Pancreas (tissue), 10 donors: ENCODE measurements at places on chromosomes 3 and 15. TPM values are rescaled to one million over a fixed set of nuclear protein-coding genes. Genes with fewer than 3 reads are reported as not detected.

The MYO5C gene
- 32.6 TPM for total RNA-seq

- no peak overlapping the region for H3K27ac ChIP-seq
- H3K4me1 ChIP-seq: no peaks in the 10 kb centered on the region
- DNase-seq: peak; percentile 40
- no peaks in the 10 kb centered on the region for H3K36me3 ChIP-seq
- H3K4me3 ChIP-seq: no peak overlapping the region
Measured at GRCh38 chr15:75733761-75734651, 21.4 kb upstream of the CSPG4 start.

GRCh38 chr3:156353563-156353962 lies 201.4 kb downstream of the SSR3 start:
- no peak overlapping the region for H3K27ac ChIP-seq
- H3K4me1 ChIP-seq: no peaks in the 10 kb centered on the region
- no peak for DNase-seq
- H3K27me3 ChIP-seq: no peaks in the 10 kb centered on the region
- H3K4me3 ChIP-seq: no peak overlapping the region
- H3K36me3 ChIP-seq: no peaks in the 10 kb centered on the region

The LPP gene
- 53.2 TPM for total RNA-seq

GRCh38 chr3:152307829-152308474 lies 39.2 kb downstream of the MBNL1 start:
- peak overlapping the region; percentile 51 for H3K27ac ChIP-seq
- H3K36me3 ChIP-seq: no peaks in the 10 kb centered on the region
- no peak overlapping the region for H3K4me3 ChIP-seq
- peaks cover 38% of the 10 kb centered on the region for H3K4me1 ChIP-seq
